Forelimb muscle (tissue), 1 donor: ENCODE measurements at places on chromosomes 4 and X. TPM values are rescaled to one million over a fixed set of nuclear protein-coding genes. Genes with fewer than 3 reads are reported as not detected.
A peak's percentile ranks its signal among the peaks of the same experiment; 100 is the strongest.

DNA sequence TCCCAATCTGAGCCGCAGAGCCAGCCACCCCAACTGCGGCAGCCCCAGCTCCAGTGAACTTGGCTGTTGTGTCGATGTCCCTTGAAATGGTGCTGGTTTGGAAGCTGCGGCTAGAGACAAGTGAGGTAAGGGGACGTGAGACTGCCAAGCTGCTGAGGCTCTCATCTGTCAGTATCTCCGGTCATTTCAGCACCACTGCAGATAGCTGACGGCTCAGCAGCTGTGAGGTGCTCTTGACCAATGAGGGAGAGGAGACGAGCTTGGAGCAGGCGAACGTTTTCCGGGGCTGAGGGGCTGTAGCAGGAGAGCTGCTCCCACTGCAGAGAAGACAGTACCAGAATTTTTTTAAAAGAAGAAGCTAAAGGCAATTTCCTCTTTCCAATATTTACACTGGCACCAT lies 175.5 kb upstream of the CASK start:
- no peak for DNase-seq

DNA sequence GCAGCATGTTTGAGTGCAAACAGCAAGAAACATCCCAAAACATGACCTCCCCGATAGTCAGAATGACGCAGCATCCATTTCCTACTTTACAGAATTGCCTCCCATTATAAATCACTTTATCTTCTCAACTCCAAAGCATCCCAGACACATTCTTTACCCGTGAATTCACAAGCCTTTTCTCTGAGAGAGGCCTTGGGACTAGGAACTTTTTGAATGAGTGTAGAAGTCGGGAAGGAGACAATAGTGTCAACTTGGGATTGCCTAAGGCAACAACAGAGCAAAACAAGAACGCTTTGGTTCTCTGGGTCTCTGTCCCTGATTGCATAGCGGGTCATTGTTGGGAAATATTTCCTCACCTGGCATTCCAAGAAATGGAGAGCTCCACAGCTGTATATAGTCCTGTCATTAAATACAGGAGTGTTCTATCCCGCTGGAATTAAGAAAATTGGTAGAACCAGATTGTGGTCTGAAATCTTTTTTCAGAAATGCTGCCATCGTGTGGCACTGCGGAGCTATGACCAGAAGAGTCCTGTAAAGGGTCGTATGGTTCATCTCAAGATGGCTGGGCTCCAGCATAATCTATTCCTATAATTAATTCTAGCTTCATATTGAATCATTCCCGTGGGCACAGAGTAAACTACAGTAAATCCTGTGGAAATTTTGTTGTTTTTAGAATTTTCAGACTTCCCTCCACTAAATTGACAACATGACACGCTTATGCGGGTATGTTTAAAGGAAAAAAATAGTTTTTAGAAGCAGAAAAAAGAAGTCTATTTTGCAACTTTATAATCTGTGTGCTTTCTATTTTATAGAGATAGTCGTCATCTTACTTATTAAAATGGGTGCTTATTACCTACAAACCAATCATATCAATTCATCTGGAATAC lies 2.0 kb upstream of the SPP1 start:
- DNase-seq = peak; percentile 14

The DCAF4L1 gene
- 0.35 TPM for polyA plus RNA-seq

GRCh38 chr4:123317211-123317610 lies 79.4 kb upstream of the SPRY1 start:
- no peak for DNase-seq

- no peak for DNase-seq
These were observed 384.4 kb downstream of the PCDH7 start for GRCh38 chr4:31104577-31104976.

- DNase-seq = no peak
These were observed 115.7 kb downstream of the NDST4 start for GRCh38 chr4:114997576-114998247.

DNA sequence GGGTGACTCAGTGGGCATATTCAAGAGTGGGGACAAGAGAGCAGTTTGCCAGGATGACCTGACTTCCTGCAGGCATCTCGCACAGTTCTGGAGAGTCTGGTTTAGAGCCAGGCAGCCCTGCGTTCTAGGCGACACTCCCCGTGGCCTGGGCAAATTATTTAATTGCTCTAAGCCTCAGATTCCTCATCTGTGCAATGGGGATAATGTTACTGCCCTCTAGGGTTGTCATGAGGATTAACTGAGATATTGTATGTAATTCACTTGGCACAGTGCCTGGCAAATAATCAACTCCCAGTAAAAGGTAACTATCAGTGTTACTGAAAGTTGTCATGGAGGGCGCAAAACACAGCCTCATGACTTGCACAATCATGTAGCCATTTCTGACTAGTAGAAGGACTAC lies 48.8 kb upstream of the PITX2 start:
- DNase-seq = no peak

DNA sequence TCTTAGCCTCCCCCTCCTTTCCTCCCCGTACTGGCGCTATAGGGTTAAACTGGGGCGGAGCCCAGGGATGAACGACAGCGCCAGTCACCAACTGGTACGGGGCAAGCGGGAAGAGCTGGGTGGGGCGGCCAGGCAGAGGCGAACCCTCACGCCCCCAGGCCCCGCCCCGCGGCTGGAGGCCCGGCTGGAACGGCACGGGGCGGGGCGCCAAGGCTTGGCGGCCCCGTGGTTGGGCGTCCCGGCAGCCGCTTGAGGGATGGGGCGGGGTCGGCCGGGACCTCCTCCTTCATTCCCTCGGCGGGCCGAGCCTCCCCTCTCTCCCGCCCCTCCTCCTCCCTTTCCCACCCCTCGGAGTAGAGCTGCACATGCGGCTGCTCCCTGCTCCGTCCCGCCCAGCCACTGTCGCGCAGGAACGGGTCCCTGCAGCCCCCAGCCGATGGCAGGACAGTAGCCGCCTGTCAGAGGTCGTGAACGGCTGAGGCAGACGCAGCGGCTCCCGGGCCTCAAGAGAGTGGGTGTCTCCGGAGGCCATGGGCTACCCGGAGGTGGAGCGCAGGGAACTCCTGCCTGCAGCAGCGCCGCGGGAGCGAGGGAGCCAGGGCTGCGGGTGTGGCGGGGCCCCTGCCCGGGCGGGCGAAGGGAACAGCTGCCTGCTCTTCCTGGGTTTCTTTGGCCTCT lies at the start of gene EDA:
Gene EDA, plus strand, starts transcription at position 335 of the 678 bp plus-strand sequence.
- DNase-seq = peak; percentile 68

The NUDT10 gene
- polyA plus RNA-seq = 0.87 TPM

DNA sequence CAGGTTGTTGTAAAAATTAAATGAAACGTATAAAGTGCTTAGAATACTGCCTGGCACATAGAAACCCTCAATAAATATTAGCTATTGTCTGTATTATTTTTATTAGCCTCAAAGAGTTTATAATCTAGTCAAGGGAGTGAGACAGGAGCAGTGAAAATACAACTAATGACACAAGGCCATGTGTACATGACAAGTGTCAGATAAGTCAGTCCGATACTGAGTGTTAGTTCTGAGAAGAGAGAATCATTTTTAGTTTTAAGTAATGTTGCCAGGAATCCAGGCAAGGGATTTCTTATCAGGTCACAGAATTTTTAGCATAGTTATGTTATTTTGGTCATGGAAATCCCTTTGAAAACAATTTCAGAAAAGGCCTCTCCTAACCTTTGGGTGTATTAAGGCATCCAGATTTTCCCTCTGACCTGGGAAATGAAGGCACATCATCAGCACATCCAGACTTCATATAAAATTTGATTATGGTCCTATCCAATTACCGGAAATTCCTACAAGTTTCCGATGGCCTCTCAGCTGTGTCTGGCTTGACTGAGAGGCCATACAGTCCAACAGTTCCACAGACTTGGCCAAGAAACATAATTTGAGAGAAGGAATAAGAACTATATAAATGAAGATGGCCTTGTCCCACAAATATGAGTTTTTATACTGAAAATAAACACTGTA lies 35.7 kb downstream of the PPARGC1A start:
- DNase-seq = peak; percentile 9

DNA sequence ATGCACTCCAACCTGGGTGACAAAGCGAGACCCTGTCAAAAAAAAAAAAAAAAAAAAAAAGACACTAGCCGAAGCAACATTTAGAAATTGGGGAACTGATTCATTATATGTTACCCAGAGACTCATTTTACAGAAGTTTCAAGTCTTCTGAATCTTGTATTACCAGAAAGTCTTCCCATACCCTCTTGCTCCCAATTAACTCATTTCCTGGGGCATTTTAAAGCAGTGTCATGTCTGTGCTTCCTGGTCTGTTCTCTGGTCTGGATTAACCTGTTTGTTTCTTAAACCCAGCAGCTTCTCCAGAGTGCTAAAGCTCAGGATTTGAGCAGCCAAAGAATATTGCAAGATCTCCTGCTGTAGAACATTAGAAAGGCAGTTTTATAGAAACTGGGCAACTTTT lies 43.7 kb downstream of the FRMPD3 start:
- DNase-seq = no peak

- no peak for DNase-seq
These were observed 12.7 kb upstream of the CXCL6 start for GRCh38 chr4:73823760-73824159.

DNA sequence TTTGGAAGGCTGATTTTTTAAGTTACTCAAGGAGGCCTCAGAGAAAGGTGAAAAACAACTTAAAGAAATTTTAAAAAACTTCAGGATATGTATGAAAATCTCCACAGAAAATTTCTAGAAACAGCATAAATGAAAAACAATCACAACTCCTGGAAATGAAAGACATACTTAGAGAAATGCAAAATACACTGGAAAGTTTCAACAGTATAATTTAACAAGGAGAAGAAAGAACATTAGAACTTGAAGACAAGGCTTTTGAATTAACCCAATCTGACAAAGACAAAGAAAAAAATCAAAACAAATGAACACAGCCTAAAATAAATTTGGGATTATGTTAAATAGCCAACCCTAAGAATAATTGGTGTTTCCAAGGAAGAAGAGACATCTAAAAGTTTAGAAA lies 300.5 kb downstream of the ANTXR2 start:
- no peak for DNase-seq

DNA sequence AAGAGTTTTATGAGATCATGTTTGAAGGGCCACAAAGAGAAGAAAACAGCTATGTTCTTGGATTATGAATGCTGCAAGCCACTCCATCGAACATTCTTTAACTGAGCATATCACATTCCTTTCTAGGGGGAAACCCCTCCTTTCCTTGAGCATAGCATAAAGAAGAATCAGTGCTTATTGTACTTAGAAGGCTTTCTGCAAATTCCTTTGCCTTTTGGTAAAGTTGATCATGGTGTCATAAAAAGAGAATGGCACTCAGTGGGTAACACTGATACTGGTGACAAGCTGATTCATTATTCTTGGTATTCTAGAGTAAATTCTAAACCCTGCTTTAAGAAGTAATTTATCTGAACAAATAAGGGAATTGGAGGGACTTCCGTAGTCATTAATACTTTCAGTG lies 88.5 kb upstream of the GPR34 start:
- DNase-seq = no peak

DNA sequence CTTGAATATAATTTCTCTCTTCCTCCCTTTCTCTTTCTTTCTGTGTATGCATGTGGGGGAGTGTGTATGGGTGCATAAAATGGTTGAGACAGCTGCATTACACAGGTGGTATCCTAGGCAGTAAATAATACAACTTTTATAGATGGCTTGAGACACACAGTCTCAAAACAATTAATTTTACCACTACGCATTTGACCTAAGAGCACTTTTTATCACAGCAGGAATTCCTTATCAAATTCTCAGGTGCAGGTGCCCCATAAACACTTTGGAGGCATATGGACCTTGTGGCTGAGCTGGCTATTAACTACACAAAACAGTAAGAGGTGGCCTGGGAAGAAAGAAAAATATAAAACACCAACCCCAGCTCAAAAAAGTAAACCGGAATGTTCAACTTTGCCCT lies 91.3 kb downstream of the RASGEF1B start:
- no peak for DNase-seq

DNA sequence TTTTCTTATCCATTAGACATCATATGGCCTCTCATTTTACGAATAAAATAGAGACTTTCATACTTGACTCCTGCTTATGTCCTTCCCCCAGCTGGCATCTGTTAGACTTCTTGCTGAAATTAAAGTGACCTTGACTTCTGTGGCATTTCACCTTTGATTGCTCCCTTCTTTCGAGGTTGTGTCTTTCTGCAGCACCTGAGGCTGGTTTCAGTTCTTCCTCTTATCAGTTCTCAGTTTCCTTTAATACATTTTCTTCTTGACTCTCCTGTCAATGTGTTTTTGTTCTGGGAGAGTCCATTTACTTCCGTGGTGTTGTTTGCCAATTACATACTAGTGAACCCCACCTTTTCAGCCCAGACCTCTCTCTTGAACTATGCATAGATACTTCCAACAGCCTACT lies 81.6 kb downstream of the RBPJ start:
- DNase-seq = no peak

DNA sequence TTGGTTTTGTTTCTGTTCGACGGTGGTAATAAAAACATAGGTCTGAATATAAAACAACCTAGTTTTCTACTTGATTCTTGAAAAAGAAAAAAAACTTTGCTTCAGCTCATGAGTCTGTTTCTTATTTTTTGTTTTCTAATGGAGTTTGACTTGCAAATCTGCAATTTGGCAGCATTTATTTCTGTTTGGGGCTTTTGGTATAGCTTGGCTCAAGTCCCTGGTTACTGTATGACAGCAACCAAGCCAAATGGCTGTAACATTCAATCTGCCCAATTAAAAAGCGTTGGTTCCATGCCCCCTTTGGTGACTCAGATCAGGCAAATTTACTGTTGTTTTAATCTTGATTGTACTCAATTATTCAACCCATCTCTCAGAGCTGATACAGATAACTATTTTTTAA lies 263.4 kb downstream of the GRIA3 start:
- DNase-seq = no peak

The UGT2B17 gene
- polyA plus RNA-seq = not detected

DNA sequence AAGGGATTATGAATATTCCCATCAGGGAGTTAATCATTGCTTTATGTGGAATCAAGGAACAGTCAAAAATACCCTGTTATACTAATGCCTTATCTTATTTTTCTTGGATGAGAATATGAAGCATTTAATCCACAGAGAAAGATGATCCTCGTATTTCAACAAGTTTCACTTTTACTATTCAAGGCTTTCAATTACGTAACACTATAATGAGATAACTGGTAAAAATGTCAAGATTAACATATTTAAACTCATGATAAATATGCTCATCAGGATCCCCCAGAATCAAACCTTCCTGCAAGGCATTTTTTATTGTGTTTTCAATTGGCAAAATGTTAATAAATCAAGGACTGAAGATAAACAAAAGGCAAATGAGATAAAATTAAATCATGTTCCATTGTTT lies 5.1 kb downstream of the ZXDA start:
- no peak for DNase-seq

The PAGE5 gene
- polyA plus RNA-seq = not detected

DNA sequence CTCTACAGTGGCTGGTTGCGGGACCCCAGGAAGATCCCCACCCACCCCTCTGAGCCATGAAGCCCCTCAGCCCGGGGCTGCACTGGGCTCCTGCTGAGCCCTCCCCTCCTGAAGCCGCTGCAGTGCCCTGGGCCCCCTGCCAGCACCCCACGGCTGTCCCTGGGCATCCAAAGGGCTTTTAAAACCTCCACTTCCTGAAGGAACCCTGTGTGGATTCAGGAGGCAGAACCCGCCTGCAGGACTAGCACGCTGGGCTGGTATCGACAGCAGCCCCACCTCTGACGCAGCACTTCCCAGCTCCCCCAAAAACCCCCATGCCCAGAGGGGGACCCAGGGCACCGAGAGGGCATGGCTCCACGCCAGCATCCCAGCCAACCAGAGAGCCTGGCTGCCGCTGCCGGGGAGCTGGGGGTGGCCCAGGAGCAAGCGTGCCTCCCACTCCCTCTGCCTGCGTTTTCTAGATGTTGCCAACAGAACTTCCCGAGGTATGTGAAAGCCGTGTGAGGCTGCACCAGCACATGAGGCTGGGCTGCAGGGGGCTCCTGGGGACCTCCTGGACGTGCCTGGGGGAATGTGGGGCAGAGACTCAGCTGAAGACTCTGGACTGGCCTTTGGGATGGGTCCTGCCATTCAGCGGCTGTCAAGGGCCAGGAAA lies 6.3 kb downstream of the MXD4 start:
- no peak for DNase-seq

The CFI gene
- 6.5 TPM for polyA plus RNA-seq
